Urinary bladder (tissue), 4 donors: ENCODE measurements at places on chromosomes 6 and 20.

DNA sequence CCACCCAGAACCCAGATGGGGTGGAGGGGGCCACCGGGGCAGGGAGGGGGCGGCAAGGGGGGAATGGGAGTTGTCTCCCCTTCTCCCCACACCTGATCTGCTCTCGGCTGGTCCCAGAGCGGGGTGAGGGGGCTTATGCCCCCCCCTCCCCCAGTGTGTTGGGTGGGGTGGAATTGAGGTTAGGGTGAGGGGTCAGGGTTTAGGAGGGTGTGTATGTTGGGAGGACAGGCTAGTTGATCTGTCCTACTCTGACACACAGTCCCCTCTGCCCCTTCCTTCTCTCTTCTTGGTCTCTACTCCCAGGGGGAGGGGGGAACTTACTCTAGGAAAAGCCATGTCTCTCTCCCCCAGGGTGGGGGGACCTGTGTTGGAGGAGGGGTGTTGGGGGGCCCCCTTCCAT is 1.9 kb upstream of the ZBTB9 start:
- DNase-seq = no peak

DNA sequence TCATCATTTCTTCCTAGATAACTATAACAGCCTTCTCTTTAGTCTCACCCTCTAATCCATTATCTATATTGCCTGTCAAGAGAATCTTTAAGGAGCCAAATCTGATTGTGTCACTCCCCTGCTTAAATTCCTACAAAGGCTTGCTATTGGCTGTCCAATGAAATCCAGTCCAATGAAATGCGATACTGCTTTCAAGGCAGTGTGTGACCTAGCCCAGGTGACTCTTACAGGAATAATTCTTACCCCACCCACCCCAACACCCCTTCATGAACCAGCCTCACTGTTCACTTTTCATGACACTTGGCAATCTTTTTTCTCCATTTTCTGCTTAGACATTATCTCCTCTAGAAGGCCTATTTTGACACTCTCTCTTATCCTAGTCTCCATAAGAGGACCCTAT is 163.3 kb upstream of the MARCKS start:
- no peak for DNase-seq

DNA sequence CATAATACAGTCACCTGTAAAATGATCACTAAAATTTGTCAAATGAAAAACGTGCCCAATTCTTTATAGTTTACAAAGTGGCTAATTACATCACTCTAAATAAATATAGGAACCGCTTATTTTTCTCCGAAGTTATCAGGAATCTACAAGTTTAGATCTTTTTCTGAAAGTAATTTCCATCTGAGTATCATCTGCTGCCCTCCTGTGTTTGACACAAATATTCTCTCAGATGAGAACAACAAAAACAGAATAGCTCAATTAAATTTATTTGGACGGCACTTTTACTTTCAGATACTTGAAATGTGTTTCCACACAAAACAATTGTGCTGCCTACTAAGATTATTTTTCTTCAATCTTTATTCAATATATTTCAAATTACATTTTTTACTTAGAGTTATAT is 5.0 kb downstream of the SF3B5 start:
- DNase-seq = no peak

- DNase-seq = no peak
These were observed 65.7 kb downstream of the TRDN start for GRCh38 chr6:123570813-123571684.

DNA sequence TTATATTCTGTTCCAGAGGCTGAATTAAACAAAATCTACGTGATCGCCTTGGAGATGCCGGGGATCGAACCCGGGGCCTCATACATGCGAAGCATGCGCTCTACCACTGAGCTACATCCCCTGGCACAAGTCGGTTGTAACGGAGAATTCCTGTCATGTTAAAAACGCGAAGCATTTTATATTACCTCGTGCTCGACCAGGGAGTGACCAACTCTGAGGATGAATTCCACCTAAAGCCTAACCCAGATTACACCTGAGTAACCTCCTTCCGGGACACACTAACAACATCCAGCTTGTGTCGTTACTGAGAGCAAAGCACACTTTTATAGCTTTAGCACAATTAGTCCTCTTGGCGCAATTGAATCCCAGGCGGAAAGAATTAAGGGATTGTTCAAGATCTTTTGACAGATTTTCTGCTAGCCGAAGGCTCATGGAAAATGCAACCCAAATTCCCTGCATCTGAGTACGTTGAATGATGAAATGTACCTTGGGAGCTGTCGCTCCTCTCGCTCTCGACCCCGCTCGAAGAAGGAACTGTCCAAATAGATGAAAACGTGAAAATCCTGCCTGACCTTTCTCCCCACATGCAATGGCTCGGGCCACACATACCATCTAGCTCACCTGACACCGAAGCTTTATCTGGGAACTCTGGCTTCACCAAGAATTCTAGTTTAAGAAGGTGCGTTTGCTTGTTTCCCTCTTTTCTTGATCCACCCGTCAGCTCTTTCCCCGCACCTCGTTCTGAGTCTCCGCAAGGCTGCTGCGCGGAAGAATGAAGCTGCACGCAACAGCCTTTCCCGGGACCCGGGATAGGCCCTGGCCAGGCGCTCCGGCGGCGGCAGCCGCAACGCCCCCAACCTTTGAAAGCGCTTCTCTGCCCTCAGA is 148.3 kb downstream of the GPX5 start:
- DNase-seq = no peak

- DNase-seq = no peak
These were observed 50.0 kb downstream of the BPIFB1 start for GRCh38 chr20:33332905-33333456.
